ENCODE measurements at places on chromosomes 11 and 22. TPM values are rescaled to one million over a fixed set of nuclear protein-coding genes. Genes with fewer than 3 reads are reported as not detected.

The VEGFB gene
- 41.5 TPM for total RNA-seq

The C22orf42 gene
- not detected for total RNA-seq

The THAP12 gene
- 41.7 TPM for total RNA-seq

The CRYBA4 gene
- total RNA-seq: not detected

The SPON1 gene
- 0.44 TPM for total RNA-seq

The HEPN1 gene
- not detected for total RNA-seq
